NCI-H187 (cell line): ENCODE measurements at places on chromosomes 11 and 22.

DNA sequence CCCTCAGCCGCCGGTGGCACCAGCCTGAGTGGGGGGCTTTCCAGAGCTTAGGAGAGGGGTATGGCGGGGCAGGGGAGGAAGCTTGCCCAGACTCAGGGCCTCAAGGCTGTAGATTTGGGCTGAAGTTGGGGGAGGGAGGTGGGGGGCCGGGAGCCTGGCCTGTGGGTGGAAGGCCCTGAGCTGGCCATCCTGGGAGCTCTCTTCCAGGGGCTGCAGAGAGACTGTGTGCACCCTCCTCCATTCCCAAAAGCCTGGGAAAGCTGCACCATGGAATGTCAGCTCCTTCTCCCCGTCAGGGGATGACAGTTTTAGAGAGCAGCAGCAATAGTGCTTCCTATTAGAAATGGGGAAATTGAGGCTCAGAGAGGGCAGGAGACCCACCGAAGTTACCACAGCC, 1.0 kb downstream of the SYT12 start:
- DNase-seq, result no peak

DNA sequence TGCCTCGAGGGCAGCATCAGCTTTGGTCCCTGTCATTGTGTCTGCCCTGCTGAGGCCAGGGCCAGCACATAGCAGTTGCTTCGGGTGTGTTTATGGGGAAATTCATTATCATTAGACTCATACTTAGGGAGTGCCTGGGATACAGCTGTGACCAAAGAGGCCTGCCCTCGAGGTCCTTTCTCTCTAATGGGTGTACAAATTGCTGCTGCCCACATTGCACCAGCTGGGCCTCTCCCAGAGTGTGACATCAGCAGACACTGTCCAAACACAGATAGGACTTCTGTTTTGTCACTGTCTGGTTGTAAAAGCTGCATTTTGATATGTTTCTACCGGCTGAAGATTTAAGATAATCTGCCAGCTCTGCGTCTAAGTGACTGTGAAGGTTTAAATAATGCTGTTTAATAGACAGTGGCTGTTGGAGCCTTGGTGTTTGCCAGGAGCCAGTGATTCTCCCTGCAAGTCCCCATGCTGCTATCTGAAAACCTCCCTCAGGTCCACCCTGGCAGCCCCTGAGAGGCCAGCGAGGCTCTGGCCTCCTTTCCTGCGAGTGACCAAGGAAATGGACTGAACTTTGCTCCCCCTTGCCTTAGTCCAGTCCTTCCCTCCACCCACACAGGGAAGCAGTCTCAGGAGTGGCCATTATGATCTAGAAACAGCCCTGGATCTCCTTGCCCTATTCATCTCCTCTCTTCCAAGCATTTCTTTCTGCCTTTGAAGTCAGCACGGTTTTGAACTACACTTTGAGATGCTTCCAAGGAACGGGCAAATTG, 505.2 kb downstream of the TBC1D22A start:
- no peak for DNase-seq

DNA sequence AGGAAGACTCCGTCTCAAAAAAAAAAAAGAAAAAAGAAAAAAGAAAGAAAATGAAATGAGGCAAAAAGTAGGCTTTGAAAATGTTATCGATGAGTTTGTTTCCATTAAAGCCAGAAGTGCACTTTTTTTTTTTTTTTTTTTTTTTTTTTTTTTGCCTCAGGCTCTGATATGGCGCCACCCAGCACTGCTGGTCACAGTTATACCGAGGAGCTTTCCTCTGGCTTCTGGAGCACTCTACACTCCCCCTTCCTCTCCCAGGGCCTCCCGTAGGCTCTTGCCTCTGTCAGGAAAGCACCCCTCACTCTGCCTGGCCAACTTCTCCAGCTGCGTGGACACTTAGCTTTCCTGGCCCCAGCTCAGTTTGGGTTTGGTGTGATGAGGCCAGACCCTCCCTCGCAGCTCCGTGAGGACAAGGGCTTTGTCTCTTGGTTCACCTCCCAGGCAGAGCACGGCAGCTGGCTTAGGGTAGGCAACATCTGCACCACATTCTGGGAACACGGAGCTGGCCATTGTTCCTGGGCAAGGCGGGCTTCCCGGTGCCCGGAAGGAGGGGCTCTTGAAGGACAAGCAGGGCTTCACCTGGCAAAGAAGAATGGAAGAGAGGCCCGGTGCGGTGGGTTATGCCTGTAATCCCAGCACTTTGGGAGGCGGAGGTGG, 16.9 kb downstream of the FADS2 start:
- DNase-seq, result no peak

DNA sequence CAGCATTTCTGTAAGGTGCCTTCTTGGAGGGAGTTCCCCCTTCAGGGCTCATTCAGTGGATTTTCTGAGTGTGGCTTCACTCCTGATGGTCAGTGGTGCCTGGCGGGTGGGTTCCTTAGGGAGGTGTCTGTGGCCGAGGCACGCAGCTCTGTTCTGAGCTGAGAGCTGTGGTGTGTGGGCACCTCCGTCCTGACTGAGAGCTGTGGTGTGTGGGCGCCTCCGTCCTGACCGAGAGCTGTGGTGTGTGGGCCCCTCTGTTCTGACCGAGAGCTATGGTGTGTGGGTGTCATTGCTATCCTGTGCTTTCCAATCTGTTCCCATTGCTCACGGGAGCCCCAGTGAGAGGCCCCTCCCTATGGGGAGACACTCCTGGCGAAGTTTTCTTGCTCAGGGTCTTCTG, 39.8 kb downstream of the MUC6 start:
- DNase-seq, result no peak

- DNase-seq, result no peak
Observed at GRCh38 chr11:118136341-118136740, 16.3 kb downstream of the SCN4B start.

GRCh38 chr22:44616882-44617655, 84.9 kb upstream of the PRR5 start:
- DNase-seq, result no peak

DNA sequence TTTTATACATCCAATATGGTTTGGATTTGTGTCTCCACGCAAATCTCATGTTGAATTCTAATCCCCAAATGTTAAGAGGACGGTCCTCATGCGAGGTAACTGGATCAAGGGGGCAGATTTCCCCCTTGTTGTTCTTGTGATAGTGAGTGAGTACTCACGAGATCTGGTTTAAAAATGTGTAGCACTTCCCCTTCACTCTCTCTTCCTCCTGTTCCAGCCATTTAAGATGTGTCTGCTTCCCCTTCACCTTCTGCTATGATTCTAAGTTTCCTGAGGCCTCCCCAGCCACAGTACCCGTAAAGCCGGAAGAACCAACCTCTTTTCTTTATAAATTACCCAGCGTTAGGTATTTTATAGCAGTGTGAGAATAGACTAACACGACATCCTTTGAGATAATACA, 98.6 kb downstream of the TTC28 start:
- no peak for DNase-seq

DNA sequence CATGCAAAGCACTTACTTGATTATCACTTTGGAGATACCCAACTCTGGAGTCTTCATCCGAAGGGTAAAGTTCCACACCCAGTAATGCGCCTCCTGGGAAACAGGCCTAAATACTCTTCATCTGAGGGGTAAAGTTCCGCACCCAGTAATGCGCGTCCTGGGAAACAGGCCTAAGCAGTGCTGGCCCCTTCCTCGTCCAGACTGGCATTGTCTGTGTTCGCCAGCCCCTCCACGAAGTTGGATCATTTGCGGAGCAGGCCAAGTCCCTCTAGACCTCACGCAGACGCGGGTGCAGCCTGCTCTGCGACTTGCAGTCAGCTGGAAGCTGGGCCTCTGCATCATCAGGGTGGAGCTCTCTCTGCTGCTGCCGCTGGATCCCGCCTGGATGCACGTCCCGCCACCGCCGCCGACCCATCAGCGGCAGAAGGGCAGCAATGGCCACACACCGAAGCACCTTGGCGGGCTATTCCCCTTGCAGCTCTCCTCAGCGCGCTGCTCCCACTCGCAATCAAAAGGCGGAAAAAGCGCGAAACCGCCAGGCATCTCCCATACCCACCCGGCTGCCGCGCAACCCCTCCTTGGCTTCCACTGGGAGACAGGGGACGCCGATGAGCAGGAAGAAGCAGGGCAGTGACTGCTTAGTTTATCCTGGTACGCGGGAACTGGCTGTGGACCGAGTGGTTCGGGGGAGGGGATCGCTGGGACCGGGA, 34.1 kb upstream of the GLYATL1 start:
- DNase-seq, result no peak

DNA sequence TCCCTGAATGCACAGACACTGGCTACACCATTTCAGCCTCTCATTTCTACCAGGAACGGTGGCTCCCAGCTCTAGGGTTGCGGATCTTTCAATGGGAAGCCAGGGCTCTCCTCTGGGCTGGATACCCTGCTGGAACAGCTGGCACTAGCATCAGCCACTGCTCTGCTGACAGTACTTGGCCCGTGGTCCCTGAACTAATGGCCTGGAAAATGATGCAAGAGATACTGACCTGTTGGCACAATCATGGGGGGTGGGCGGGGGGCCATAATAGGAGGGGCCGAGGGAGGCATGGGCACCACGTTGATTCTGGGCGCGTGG, 10.7 kb upstream of the TBC1D10A start:
- DNase-seq, result no peak

DNA sequence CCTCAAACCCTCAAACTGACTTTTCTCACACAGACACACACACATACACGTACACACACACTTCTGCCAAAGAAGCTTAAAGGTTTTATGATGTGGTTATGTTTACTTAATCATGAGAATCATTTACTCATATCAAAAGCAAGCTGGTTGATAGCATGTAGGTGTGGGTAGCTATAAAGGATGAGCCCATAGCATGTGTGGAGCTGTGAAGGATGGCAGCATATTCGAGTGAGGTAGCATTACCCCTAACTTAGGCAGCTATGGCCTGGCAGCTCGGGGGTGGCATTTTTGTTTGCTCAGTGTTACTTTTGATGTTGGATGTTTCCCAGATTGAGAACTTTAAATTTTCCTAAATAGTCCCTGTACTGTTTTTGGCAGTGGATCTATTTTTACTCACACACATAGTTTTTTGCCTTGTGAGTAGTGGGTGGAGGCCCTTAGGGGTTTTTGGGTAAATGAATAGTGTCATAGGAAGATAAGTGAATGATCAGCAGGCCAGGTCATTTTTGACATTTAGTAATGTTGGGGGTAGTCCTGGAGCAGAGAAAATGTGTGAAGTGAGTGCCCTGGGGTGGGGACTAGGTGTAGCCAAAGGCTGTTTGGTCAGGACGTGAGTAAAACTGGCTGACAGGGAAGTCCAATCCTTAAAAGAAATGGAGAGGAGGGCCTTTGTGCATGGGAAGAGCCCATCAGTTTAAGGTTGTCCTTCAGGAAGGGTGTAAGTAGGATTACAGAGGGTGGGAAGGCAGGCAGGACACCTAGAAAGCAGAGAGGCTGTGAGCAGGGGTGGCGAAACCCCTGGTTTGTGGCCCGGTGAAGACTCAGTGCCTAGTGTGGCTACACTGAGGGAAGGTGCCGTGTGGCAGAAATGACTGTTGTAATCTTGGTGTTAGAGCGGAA, 7.1 kb downstream of the YWHAH start:
- DNase-seq, result no peak

- no peak for DNase-seq
Observed at GRCh38 chr11:124900464-124900863, 2.8 kb upstream of the ROBO4 start.

DNA sequence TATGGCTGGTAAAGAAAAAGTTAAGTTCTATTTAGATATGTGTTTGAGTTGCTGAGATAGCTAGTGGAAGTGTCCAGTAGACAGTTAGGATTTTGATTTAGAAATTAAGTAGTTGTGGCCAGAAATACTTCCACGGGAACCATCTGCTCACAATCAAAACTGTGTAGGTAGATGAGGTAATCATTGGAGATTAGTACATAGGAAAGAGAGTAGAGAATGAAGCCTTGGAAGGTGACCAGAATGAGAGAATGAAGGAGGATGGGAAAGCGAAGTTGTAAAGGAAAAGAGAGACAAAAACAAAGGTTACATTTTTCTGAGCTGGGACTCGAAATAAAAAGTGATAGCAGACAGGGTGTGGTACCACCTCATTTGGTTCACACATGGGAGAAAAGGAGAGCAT, 296.9 kb upstream of the SORL1-AS1 start:
- DNase-seq, result no peak

GRCh38 chr22:47987885-47988515, 1225.5 kb downstream of the TBC1D22A start:
- no peak for DNase-seq

GRCh38 chr11:66331542-66332370, 4.5 kb downstream of the RIN1 start:
- DNase-seq, result no peak

- DNase-seq, result no peak
Observed at GRCh38 chr11:63922673-63923192, 5.8 kb upstream of the RCOR2 start.

DNA sequence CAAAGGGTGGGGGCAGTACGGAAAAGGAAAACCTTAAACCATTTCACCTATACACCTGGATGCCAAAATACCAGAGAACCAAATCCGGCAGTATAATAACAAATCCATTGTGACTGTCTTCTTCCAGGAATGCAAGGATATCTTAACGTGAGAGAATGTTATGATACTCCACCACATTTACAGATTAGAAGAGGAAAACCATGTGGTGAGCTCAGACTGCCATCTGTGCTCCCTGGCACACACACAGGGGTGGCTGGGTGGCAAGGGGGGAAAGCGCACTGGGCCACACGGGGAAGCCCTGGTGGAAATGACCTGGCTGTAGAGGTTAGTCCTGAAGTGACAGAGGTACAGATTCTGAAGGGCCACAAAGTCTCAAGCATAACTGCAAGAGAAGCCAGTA, 9.9 kb downstream of the EIF1AD start:
- DNase-seq, result no peak

DNA sequence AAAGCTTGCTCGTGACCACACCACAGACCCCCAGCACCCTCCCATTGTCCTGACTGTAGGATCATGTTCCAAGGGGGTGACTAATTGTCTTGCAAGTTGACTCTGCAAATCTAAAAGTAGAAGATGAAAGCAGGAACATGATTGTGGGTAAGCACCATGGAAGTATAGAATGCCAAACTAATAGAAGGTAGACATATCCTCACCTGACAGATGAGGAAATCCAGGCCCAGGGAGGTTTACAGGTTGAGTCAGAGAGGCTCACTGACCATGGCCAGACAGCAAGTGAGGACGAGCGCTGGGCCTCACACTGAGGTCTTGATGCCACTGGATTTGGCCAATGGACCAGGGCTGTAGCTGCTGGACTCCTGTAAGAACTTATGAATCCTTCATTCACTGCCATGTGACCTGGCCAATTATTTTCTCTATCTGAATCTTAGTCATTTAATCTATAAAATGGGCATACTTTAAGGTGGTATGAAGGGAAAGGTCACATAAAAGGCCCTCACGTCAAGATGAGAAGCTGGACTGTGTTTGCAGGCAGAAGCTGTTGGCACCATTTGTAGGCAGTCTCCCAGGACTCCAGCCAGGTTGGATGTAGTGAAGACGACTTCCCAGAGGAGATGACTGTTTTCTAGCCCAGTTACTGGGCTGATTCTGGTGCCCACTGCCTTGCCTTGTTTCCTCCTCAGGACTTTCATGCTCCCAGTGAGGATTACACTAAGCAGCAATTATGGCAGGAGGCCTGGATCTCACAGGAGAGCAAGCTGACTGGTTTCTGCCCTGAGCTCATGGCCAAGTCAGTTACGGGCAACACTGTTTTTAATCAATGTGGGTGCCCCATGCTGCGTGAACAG, 54.6 kb downstream of the GAB4 start:
- DNase-seq, result no peak
